Stimulated activated CD4-positive, alpha-beta T cell treated with anti-CD3 and anti-CD28 coated beads, Interleukin-15, amount 100 ng/mL, for 1 hour (primary cell): ENCODE measurements at places on chromosomes 6 and 20.

DNA sequence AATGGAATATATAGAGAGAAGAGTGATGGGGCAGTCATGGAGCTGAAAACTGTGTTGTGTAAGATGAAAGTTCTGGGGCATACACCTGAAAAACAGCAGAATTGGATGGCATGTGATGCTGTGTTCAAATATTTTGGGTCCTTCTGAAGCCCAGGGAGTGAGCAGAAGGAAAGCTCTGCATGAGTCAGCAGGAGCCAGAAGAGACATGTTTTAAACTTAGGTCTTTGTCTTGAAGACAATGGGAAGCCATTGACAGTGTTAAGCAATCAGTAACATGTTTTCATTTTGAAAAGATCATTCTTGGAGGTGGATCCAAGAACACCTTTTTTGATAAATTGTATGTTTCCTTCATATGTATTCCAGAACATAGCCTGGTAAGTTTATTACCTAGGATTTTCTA is 38.9 kb upstream of the MAFB start:
- DNase-seq = no peak

GRCh38 chr6:4010689-4011090 is 68.2 kb downstream of the FAM217A start:
- no peak for DNase-seq

GRCh38 chr20:23063581-23063980 is 14.1 kb upstream of the THBD start:
- no peak for DNase-seq

DNA sequence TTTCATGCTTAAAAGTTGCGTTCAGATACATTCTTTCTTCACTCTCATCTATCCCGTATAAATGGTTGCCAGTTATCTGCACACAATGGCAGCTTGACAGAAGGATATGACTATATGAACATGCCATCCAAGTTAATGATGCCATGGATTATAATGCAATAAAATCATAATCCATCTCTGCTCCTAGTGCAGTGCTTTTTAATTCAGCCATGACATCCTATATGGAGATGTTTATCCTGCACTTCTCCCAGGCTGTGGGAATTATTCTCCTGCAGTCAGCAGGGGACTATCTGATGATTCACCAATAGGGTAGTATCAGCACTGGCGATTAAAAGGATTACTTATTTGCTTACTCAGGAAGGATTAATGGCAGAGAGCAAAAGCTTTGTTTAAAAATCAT is 273.8 kb downstream of the SAMD5 start:
- no peak for DNase-seq

DNA sequence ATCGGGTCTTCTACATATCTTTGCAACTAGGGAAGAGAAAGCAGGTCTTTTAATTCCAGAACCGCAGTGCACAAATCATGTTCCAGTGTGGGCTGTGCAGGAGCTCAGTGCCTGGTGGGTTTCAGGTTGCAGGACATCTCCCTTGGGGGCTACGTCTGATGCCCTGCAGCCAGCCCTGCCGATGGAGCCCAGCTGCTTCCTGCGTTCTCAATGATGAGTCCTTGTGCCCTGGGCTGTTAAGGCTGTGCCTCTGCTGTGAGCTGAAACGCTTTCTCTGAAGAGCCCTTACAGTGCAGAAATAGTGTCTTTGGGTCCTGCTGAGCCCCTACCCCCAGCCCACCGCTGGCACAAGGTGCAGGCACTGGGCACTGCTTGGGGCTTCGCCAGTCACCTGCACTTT is 192.9 kb downstream of the SYNDIG1 start:
- DNase-seq = no peak

DNA sequence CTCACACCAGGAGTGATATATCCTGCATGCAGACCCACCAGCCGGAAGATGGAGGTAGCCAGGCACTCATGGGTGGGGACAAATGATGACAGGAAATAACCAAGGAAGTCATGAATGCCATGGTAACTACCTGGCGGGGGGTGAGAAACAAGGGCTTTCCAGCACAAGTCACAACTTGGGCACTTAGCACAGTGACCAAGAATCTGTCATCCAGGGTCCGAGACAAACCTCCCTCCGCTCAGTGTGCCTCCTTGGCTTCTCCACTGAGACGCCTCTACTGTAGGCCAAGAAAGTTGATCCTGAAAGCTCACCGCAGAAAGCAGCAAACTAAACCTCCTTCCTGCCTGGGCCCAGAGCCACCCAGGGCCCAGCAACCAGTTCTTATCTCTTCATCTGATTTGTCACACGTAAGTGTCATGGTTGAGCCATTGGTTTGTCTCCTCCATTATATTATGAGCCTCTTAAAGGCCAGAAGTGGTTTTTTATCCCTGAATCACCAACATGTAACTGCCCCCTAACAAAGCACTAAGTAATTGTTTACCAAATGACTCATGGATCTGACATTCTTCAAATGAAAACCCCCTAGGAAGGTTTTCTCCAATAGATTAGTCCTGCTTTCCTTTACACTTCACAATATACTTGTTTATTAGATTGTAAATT is 84.3 kb upstream of the TAB2 start:
- peak; percentile 21 for DNase-seq

DNA sequence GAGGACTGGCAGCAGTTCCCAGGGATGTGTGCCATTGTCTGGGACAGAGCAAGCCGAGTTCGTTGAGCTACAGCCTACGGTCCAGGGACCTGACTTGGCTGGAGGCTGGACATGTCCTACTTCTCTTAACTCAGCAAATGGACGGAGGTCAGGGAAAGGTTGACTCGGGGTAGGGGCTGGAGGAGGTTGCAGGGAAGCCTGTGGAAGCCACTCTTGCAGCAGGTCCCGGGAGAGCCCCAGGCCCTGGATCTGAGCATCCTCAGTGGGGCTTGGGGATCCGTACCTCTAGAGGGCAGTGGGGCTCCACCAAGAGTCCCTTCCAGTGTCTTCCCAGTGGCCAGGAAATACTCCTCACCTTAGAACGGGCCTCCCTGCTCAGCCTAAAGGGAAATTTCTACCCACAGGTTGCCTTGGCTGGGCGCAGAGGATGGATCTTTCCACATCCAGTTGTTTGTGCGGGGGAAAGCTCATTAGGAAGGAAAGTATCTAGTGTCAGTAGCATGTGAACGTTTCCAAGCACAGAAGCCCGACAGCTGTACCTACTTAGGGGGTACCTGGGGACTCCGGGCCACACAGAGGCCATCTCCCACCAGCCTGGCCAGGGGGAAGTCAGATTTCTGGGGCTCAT is 170.2 kb downstream of the NFATC2 start:
- DNase-seq = peak; percentile 20

- no peak for DNase-seq
Measured at GRCh38 chr6:111871207-111871606, 2.0 kb downstream of the FYN start.

- no peak for DNase-seq
Measured at GRCh38 chr6:115901896-115902295, 158.8 kb downstream of the FRK start.

DNA sequence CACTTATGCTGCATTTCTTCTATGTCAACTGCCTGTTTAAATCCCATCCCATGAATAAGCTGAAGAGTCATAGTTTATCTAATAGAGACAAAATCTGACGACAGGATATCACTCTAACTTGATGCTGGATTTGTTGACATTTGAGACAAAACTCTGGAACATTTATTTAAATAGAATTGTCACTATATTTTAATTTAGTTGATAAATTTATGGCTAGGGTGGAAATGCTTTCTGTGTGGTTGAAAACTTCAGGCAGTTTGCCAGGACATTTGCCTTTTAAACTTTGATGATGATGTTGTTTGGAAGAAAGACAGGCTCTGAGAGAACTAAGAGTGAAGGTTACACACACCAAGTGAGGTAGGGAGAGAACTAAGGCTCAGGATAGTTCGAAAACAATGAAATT is 68.1 kb downstream of the GJA1 start:
- no peak for DNase-seq

DNA sequence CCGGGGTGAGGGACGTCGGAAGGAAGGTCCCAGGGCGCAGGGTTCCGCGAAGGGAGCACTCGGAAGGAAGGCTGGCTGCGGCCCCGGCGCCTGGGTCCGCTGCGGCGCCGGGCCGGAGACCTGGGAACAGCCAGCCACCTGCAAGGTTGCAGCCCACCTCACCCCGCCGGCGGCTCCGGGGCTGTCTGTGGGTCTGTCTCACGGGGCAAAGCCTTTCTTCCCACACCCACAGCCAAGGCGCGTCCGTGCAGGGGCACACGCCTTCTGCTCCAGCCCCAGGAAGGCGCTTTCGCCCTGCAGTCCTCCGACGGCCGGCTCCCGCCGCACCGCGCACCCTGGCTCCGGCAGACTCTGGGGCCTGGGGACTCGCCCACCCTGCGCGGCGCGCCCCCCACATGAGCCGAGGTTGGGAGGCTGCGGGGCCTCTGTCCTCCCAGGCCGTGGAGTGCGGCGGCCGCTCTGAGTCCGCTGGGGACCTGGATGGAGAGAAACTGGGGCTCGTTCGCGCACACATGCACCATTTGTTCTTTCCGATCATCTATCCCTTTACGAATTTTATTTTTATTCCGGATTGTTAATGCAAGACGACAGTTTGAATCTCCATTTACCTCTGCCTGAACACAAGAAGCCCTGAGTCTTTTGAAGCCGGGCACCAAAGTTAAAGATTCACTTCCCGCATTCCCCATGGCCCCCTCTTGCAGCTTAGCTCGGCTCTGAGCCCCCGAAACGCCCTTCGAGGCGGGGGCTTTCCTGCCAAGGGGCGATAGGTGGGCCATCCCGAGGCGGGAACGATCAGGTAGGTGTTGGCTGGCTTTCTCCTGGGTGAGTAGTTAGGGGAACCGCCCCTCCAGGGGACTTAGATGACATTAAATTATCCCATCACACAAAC is 4.5 kb upstream of the FOXC1 start:
- no peak for DNase-seq
